ENCODE measurements at places on chromosomes 1 and 21.

DNA sequence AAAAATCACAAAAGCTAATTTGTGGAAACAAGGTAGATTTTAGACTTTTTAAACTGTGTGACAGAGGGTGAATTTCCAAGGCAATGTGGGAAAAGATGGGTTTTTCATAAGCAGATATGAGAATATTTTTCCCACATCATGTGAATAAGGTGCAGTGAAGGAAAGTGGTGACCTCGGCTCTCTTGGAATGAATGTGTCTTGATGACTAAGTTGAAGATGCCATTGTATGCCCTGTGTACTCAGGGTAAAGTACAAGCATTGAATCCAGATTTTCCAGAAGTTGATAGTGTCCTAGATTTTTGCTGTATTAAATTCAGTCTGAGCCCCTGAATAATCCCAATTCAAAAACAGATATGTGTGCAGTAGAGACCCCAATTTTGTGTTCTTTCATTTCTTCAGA is 442.6 kb upstream of the ADGRL2 start:
- DNase-seq = no peak

DNA sequence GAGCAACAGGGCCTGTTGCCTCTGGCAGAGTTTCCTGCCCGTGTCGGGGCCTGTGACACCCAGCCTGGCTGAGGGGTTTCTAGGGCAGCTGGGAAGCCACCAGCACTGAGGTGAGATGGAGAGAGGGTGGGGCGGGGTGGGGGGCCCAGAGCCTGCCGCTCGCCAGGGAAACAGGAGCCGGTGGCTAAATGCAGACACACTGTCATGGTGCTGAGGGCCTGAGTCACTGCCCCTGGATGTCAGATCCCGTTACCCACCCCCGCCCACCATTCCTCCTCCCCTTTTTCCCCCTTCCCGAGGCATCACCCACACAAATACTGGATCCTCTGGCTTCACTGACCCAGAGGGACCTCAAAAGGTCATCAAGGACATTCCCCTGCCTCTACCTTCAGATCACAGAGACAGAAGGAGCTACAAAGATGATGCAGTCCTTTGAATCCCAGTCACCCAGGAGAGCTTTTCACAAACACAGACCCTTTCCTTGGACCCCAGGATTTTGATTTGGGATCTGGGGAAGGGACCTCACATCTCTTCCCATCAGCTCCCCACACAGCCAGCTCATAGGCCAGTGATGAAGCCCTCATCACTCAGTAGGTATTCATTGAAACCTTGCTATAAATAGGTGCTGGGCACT is 1.9 kb upstream of the HSPB7 start:
- DNase-seq = no peak

DNA sequence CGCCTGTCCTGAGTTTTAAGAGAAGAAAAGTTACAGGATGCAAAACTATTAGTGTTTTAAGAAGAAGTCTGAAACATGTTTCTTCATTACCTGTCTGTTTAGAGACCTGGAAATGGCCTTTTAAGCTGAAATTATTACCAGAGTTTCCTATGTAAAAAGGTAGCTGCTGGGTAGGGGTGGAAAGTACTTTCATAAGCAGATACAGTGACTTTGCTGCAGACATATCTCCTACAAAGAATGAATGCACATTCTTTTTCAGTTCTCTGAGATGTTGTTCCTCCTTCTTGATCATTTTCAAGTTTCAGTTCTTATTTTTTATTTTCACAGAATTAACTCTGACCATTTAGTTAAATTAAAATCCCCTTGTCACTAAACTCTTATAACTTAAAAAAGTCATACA is 1329.6 kb downstream of the KCNT2 start:
- no peak for DNase-seq

- no peak for DNase-seq
These were observed 938.1 kb downstream of the TTLL7 start for GRCh38 chr1:83060651-83061390.

DNA sequence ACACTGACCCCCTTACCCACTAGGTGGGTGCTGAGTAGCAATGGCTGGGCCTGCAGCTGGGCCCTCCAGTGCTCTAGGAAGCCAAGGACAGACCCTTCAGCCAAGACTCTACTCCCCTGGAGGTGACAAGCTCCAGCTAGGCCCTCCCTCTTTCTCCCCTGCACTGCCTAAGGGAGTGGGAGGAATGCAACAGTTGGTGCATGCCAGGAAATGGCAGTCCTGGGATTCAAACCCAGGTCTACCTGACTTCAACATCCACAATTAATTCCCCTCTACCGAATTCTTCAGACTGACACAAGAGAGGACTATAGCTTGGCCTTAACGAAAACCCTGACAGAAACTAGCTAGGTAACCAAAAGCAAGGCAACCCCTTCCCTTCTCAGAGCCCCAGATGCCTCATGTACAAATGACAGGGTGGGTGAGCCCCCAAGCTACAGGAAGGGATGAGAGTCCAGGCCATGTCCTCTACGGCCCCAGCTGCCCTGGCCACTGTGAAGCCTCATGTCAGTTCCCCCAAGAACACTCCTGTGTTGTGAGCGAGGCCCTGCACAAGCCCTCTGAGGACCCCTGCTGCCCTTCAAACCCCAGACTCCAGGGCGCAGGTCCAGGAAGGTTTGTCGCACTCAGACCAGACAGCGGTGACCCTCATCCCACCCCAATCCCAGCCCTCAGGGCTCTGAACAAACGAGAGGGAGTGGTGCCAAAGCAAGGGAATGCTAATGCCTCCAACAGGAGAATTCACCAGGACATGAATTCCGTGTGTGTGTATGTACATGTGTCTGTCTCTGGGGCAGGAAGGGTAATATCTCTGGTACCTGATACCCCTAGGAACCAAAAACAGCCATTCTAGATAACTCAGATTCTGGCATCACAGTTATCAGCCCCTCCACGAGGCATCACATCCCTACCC is 92.3 kb downstream of the MRPL37 start:
- DNase-seq = no peak

DNA sequence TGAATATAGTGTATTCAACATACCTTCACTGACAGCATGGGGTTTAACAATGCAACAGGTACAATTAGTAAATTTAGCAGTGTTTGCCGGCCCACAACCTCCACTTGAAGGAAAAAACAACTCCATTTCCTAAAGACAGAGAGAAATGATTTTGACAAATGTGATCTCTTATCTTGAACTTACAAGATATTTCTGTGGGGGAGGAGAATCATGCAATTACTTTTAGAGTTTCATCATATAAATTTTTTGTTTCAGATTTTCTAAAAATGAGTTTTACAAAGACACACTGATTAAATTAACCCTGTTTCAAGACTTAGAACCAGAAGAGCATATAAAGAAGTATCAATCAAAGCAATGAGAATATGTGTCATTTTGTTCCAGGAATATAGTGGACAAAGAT is 80.3 kb downstream of the NME7 start:
- DNase-seq = no peak

- no peak for DNase-seq
These were observed 43.4 kb upstream of the PIGV start for GRCh38 chr1:26744075-26744959.

DNA sequence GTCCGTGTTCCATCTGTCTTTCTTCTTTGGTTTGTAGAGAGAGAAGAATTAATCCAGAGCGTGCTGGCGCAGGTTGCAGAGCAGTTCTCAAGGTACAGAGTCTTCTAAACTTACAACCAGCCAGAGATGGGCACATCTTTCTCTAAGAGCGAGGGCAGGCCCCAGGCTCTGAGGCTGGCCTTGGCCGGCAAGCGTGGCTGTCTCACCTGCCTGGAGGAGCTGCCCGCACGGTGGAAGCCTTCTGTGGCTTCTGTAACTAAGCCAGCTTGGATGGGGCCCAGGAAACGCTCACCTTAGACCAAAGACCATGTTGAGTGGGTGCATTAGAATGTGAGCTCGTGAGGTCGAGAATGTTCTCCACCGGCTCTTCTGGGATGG is 78.6 kb downstream of the PDE9A start:
- DNase-seq = no peak

GRCh38 chr21:46431448-46431847 is 27.2 kb upstream of the DIP2A start:
- DNase-seq = no peak

DNA sequence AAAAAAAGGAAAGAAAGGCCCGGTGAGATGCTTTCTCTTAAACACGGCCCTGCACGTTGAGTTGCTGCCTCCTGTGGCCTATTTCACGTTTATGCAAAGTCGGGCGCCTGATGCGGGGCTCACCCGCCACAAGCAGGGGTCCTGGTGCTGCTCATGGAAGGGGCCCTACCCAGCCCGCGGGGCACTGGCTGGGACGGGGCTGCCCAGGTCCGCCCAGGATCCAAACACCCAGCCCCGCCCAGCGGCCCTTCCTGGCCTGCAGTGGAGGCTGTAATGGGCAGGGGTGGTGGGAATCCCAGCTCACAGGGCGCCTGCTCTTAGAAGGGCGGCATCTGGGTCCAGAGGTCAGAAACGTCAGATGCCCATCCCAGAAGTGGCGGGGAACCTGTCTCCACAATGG is 1.6 kb downstream of the COL6A2 start:
- DNase-seq = no peak

DNA sequence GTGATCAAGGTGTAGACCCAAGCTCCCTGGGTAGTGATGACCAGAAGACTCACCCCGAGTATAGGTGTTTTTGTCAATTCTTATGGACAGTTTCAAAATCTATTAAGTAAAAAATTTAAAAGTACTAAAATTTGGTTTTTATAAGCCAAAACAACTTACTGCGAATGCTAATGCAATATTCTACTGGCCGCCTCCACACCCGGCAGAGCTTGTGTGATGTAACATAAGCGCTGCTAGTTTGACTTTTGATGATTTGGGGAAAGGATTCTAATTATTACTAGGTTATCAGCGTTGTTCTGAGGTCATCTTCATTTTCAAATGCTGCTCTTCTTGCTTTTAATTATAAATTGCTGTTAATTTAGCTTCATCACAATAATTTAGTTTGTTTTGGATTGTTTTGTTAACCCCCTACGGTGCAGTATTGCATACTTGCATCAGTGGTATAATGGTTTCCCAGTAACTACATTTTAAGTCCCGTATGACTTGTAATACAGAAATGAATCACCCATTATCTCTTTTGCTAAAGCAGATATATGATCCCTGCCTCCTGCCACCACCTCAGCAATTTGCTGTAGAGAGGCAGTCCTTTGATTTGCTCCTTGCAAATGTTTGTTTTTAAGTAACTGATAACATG is 178.0 kb downstream of the SDCCAG8 start:
- DNase-seq = no peak

- DNase-seq = no peak
These were observed 6.3 kb upstream of the POU3F1 start for GRCh38 chr1:38052750-38053415.

- no peak for DNase-seq
These were observed 13.5 kb downstream of the LDLRAP1 start for GRCh38 chr1:25556791-25557476.

DNA sequence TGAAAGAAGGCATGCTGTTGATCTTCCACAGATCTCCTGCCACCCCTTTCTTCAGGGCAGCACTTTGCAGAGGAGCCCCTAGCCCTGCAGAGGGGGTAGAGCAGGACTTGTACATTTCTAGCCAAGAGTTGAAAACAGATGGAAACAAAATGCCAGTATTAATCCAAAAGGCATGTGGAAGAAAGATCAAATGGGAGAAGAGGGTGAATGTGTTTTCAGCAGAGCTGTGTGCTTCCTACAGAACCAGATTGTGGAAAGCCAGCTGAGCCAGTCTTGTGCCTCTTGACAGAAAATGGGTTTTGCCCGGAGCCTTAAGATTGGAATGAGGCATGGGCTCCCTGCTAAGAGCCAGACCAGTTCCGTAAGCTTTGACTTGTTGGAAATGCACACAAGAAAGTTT is 105.2 kb upstream of the TSPAN2 start:
- no peak for DNase-seq

- DNase-seq = peak; percentile 56
These were observed at the start of gene RTCA for GRCh38 chr1:100265931-100266740. Gene RTCA, plus strand, starts transcription at chr1:100266216. Its CDS starts 160 bp downstream, at chr1:100266376.

Data from NCI-H524 treated with DMSO at 0.1 percent for 48 hours (cell line).